Heart right ventricle (tissue), 16 donors: ENCODE measurements at places on chromosomes 3 and 15.

DNA sequence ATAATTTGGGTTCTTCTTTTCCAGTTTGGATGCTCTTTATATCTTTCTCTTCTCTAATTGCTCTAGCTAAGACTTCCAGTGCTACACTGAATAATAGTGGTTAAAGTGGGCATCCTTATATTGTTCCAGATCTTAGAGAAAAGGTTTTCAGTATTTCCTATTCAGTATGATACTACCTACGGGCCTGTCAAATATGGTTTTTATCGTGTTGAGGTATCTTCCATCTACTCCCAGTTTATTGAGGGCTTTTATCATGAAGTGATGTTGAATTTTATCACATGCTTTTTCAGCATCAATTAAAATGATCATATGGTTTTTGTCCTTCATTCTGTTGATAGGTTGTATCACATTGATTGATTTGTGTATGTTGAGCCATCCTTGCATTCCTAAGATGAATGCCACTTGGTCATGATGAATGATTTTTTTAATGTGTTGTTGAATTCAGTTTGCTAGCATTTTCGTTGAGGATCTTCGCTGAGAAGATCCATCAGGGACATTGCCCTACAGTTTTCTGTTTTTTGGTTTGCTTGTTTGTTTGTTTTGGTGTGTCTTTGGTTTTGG, 3.0 kb upstream of the LRRC34 start:
- no peak for DNase-seq

DNA sequence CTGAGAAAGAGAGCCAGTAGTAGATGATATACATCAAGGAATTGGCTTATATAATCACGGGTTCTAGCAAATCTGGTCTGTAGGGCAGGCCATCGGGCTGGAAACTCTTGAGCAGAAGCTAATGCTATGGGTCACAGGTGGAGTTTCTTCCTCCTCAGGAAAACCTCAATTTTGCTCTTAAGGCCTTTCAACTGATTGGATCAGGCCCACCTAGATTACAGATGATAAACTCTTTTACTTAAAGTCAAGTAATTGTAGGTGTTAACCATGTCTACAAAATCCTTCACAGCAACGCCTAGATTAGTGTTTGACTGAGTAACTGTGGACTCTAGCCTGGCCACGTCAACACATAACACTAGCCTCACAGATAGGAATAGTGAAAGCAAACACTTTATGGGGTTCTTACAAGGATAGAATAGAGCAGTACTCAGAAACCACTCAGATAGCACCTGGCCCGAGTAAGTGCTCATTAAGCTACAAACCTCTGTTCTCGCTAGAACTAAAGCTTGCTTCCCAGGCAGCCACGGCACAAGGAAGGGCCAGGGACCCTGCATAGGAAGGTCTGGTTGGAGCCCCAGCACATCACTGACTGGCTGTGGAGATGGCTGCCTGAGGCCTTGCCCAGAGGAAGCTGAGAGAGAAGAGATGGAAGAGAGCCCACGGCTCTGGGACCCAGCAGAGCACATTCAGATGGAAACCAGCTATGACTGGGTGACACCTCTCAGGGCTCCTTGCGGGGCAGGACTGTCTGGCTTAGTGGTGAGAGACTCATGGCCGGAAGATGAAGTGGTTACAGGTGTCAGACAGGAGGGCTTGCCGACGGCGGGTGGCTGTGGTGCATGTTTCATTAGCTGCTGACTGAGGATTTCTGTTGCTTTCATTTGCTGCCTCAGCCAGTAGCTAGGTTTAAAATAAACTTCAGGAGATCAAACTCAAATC, 202.5 kb upstream of the TLE3 start:
- DNase-seq, result no peak

DNA sequence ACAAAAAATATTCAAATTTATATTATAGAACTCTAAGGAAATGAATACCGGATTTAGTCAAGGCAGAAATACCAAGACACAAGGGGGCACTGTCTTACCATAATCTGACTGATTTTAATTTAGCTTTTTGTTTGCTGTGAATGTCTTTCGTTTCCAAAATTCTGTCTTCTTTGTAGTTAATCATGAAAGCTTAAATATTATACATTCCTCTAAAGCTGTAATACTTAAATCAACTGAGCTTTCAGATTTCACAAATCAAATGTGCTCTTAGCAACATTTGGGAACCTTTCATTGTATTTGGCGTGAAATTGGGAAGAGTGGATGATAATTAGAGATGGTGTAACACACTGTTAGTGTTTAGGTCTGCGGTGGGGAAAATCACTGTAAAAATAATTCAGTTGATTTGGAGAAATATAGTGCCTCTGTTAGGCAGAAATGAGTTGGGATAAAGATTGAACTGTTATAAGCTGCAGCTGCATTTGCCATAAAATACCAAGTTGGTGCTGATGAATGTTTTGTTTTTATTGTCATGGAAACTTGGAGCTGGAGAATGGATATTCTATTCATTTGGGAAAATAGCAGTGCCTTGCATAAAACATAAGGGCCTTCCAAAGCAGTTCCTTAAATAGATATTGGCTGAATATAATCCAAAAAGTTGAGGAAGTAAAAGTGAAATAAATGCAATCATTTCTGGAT, 228.2 kb downstream of the TCF12 start:
- no peak for DNase-seq

- no peak for DNase-seq
These were observed 14.3 kb downstream of the SLC28A1 start for GRCh38 chr15:84898761-84899160.

DNA sequence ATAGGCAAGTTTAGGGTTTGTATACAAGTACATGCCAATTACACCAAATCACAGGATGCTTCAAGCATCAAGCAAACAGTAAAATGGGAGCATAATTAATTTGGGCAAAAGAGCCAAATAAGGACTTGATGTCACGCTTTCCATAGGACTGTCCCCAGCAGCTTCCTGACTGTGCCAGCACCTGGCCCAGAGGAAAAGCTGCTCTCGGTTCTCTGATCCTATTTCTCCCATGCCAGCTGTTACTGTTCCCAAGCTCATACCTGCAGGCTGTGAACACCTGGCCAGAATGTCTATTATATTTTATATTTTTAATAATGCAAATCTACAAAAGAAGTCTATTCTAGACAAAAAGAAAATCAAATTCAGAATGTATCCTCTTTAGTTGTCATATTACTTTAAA, 12.2 kb downstream of the ZXDC start:
- no peak for DNase-seq

- no peak for DNase-seq
These were observed 281.9 kb upstream of the ONECUT1 start for GRCh38 chr15:53072077-53072476.

DNA sequence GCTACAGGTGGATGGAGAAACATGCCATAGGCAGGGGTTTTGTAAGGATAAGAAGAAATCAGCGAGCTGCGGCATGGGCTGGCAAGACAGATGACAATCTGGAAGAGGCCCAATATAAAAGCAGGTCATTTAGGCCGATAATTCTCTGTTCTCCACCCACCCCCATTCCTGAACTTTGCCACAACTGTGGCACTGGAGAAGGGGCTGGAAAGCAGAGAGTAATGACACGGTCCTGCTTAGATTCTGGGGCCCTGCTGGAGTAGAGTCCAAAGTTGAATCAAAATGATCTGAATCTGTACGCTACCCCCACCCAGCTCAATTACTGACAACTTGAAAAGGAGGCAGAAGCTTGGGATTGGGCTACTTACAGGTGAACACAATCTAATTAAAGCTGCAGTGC, 18.4 kb upstream of the BUB1B start:
- no peak for DNase-seq

GRCh38 chr15:63212050-63213004, 22.9 kb downstream of the RAB8B start:
- no peak for DNase-seq

DNA sequence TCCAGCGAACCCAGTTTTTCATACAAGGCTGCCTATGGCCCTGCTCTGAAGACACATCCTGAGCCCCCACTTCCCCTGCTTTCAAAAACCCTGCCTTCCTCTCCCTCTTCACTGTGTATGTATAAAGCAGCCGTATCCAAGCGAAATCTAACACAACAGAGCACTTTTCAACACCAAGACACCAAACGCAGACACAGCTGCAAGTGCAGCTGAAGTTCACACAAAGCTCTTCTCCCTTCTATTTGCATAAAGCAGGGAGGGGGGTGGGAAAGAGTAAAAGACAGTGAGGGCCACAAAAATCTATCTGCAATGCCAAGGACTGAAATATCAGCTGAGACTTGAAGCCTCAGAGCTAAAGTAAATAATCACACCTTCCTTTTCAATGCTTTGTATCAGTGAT, 35.1 kb upstream of the CSPG5 start:
- no peak for DNase-seq

DNA sequence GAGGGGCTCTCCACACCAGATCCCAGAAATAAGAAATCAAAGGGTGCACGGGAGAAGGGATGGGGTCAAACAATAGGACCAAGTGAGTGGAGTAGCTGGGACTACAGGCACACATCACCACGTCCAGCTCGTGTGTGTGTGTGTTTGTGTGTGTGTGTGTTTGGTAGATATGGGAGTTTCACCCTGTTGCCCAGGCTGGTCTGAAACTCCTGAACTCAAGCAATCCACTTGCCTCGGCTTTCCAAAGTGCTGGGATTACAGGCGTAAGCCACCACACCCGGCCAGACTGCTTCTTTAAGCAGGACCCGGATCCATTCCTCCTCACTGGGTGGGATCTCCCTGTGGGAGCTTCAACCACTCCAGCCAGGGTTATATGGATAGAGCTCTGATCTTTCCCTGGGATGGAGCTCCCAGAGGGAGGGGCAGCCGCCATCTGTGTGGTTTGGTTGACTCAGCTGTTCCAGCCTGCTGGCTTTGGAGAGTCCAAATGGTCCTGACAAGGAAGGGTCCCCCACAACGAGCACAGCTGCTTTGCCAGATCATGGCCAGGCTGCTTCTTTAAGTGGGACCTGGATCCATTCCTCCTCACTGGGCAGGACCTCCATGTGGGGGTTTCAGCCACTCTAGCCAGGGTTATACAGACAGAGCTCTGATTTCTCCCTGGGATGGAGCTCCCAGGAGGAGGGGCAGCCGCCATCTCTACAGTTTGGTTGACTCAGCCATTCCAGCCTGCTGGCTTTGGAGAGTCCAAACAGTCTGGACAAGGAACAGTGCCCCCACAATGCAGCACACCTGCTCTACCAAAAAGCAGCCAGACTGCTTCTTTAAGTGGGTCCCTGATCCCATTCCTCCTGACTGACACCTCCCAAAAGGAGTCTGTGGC, 9.1 kb upstream of the AVEN start:
- no peak for DNase-seq

- no peak for DNase-seq
These were observed 32.7 kb downstream of the WDR76 start for GRCh38 chr15:43859546-43859945.

DNA sequence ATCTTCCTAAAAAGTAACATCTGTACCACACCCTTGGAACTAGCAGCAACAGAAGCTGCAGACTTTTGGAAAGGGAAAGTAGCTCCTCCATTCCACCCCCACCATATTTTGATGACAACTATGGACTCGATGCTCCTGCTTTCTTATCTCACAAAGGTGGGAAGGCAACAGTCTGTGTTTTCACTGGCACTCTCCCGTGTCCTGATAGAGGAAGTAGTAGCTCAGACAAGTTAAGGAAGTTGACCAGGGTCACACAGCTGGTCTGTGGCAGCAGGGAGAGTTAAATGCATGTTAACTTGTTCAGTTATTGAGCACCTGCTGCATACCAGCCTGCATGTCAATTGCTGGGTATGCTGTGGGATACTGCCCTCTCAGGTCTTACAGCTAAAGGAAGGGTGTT, 33.1 kb downstream of the BHLHE40 start:
- DNase-seq, result no peak

DNA sequence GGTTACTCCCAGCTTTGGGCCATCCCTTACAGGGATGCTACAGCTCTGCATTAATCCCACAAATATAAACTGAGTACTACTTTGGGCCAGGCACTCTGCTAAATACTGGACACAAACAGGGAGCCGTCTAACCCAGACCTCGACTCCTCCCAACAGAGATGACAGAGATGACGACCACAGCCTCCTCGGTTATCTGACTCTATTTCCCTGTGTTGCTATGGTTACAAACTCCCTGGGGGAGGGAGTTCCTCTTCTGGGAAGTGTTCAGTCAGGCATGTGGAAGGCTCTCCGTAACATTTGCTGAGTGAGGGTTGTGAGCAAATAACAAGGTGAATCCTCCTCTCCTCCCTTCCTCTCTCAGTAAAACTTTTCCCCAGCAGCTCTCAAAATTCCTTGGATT, 6.7 kb upstream of the CMTM7 start:
- DNase-seq, result no peak

DNA sequence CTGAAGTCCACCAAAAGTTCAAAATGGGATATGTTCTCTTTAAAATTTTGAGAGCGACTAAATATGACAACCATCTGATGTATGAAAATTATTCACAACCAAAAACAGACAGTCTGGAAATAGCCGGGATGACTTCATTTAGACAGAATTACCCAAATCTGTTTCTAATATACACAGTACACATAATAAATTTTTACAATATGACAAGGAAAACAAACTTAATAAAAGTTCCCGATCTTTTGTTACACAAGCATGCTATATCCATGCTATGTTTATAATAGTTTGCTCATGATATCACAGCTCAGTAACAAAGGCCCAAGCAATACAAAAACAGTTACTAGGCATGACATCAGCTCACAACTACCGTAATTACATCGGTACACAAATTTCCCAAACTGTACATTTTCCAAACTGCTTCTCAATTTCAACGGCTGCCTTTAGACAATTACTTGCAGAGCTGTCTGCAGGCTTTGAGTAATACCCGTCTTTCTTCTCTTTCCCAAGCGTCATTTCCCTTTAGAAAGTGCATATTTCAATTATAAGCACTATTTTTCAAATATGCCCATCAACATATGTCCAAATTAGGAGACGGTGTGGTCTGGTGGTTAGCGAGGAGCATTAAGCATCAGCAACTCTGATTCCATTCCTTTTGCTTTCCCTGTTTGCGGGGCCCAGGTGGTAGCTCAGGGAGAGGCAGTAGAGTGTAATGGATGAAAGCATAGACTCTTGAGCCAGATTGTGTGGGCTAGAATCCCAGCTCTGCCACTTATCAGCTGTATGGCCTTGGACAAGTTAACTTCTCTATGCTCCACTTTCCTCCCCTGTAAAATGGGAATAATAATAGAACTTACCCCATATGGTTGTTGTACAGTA, 481.2 kb downstream of the FOXP1 start:
- DNase-seq, result no peak

GRCh38 chr3:156633335-156633734, 41.1 kb upstream of the TIPARP start:
- DNase-seq, result peak; percentile 50

- DNase-seq, result no peak
These were observed 146.1 kb downstream of the GHSR start for GRCh38 chr3:172302203-172302602.

GRCh38 chr3:28905798-28906197, 375.1 kb upstream of the RBMS3 start:
- DNase-seq, result no peak

DNA sequence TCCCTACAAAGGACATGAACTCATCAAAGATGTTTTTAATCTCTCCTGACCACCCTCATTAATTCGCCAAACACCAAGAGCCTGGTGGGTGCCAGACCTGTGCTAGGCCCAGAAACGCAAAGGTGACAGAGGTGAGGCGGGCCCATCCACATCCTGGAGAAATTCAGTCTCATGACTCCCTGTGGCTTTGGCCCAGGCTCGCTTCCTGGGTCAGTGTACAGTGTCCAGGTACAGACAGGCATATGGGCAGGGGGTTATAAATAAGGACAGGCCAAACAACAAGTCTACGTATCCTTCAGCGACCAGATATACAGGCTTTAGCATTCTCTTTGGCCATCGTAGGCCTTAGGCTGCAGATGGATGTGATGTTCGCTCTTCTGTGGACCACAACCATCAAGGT, 945 bp upstream of the PLA2G4F start:
- DNase-seq, result no peak
